ENCODE measurements at places on chromosomes 7 and 10. TPM values are rescaled to one million over a fixed set of nuclear protein-coding genes. Genes with fewer than 3 reads are reported as not detected.

DNA sequence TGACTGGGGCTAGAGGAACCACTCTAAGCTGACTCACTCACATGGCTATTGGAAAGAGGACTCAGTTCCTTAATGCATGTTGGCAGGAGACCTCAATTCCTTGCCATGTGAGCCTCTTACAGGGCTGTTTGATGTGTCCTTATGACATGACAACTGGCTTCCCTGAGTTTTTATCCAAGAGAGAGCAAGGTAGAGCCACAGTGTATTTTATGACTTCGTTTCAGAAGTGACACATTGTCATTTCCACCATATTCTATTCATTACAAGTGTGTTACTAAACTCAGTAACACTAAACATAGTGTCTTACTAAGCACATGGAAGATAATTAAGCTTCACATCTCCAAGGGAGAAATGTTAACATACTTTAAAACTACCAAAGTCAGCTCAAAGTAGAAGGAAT is 98.2 kb downstream of the ZNF777 start:
- DNase-seq = no peak

DNA sequence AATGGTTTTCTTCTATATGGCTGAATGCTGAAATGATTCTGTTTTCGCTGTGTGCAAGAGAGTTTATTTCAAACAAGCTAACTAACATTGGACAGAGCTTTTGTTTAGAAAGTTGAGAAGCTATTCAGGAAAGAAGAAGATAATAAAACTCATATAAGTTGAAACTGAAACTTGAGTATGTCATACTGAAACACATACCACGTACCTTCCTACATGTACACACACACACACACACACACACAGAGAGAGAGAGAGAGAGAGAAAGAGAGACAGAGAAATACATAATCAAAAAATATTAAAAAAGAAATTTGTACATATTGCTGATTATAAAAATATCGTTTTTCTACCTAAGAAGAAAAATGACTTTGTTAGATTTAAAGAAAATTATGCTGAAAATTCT is 561.9 kb upstream of the KCND2 start:
- no peak for DNase-seq

NAT16 gene
- polyA plus RNA-seq = not detected

VPS37D gene
- polyA plus RNA-seq = 2.5 TPM

GRCh38 chr7:72176875-72177274 is 235.3 kb downstream of the CALN1 start:
- no peak for DNase-seq

DNA sequence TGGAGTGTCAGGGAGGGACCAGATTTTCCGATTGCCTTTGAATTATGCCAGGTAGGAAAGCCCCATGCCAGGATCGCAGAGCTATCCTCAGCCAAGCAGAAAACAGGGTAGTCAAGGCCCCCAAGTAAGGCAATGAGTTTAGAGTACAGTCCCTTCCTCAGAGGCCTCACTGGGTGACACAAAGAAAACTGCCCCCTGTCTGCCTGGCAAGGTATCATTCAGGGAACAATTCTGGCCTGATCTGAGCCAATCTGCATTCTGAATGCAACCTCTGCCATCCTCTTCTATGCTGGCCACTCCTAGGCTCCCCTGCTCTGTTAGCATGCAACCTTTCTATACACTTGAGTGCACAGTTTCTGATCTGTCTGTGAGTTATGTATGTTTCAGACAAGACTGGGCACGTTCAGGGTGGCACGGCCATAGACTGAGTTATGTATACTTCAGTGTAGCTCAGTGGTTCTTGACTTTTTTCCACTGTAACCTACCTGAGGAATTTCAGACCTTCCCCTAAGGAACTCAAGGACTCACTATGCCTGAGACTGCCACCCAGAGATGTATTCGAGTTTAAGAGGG is 336.8 kb downstream of the PLXNA4 start:
- DNase-seq = peak; percentile 68

DNA sequence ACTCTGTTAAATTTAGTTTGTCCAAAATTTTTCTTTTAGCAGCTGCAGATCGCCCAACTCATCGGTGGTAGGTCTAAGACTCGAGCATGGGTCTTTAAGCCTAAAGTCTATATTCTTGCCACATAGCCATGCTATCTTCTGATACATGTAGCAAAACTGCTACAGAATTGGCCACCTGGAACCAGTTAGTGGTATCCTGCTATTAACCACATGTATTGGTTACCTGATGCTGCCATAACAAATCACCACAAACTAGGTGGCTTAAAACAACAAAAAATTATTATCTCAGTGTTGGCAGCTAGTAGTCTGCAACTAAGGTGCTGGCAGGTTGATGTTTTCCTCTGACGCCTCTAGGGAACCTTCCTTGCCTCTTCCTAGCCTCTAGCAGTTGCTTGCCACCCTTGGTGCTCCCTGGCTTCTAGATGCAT is 96.7 kb upstream of the PIK3CG start:
- no peak for DNase-seq

HYAL4 gene
- 0.10 TPM for polyA plus RNA-seq

DNA sequence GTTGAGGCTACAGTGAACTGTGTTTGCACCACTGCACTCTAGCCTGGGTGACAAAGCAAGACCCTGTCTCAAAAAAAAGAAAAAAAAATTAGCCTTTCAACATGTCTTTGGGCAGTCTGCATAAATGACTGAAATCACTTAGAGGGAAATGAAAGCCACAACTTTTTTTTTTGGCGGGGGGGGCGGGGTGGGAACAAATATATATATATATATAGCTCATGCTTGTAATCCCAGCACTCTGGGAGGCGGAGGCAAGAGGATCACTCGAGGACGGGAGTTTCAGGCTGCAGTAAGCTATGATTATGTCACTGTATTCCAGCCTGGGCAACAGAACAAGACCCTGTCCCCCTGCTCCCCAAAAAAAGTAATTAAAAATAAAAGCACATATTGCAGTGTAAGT is 23.4 kb upstream of the MICU1 start:
- DNase-seq = no peak

GBX1 gene
- polyA plus RNA-seq = not detected

DNA sequence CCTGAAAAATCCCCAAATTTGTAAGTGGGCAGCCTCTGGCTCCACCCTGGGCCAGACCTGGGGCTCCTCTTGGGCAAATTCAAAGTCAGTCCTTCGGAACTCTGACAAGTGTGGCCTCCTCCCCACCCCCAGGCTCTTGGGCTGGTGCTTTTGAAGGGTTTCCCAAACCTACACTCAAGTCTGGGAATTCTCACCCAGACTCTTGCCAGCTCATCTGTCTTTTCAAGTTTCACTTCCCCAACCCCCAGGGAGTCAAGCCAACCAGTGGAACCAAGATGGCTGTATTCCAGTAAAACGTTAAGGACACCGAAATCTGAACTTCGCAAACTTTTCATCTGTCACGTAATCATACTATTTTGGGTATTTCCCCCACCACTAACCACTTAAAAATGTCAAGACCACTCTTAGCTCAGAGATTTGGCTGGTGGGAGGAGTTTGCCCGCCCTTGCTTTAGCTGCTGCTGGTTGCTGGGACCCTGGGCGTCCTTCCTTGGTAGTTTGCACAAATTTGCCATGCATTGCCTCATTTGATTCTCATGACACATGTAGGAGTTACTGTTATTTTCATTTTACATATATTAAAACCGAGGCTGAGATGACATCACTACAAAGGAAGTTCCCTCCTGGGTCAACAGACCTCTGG is 1.7 kb upstream of the MYO1G start:
- DNase-seq = no peak

AKR1C4 gene
- not detected for polyA plus RNA-seq

PNLIPRP2 gene
- polyA plus RNA-seq = not detected

GRCh38 chr7:35971133-35971891 is 170.5 kb downstream of the SEPTIN7 start:
- DNase-seq = no peak

C10orf53 gene
- not detected for polyA plus RNA-seq

- DNase-seq = no peak
These were observed 9.6 kb upstream of the FRMPD2 start for GRCh38 chr10:48284002-48284546.

- peak; percentile 13 for DNase-seq
These were observed 193.8 kb upstream of the CCDC6 start for GRCh38 chr10:60099998-60100747.

CRPPA gene
- polyA plus RNA-seq = 0.23 TPM

WAC gene
- 17.1 TPM for polyA plus RNA-seq

- DNase-seq = no peak
These were observed 90.1 kb upstream of the DNAAF5 start for GRCh38 chr7:636396-636795.

DNA sequence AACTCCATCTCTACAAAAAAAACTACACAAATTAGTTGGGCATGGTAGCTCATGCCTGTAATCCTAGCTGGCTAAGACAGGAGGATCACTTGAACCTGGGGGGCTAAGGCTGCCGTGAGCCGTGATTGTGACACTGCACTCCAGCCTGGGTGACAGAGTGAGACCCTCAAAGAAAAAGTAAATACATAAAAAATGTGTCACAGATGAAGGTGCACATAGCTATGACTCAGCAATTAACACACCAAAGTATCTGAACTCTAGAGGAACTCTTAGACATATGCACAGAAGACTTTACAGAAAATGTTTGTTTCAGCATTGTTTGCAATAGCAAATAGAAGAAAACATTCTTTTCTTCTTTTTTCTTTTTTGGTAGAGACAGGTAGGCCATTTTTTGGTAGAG is 8.3 kb downstream of the C10orf62 start:
- no peak for DNase-seq

- no peak for DNase-seq
These were observed 16.5 kb downstream of the KNDC1 start for GRCh38 chr10:133176546-133176945.

ACSM6 gene
- not detected for polyA plus RNA-seq

AOC1 gene
- polyA plus RNA-seq = not detected

DNA sequence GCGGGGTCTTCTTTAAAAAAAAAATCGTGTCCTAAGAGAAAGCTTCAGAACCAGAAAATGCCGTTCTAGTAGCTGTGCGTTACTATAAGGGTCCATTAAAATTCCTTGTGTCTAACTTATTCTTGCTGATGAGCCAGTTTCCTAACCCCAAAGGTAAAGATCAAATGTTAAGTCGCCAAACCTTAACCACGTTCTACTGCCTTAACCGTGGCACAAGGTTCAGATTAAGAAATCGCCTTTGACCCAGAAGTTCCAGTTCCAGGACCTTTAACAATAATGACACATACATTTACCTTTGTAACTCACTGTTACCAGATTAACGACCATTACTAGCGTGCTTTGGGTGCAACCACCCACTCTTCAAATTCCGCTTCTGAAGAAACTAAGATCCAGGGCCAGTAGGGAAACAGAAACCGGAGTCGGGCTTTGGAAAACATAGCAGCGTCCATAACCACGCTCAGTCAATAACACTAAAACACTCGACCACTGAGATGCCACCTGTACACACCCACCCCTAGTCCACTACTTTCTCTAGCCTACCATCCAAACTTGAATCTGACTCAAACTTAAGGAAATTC is 620 bp downstream of the BET1 start:
- no peak for DNase-seq

IKZF1 gene
- polyA plus RNA-seq = not detected

DNA sequence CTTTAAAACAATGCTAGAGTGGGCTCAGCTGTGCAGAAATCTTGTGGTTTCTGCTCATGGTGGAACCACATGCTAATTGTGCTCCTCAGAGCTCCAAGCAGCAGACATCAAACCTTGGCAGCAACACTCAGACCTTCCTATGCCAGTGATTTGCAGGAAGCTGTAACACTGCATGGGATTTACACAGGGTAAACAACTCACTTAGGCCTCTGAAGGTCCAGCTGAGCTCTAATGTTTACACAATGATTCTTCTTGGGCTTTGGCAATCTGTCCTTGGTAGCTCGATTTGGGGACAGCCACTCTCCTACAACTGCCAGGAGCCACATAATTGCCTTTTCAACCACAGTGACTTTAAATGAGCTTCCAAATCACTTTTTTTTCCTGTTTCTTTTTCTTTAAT is 97.7 kb upstream of the PDLIM1 start:
- DNase-seq = no peak
